Right renal cortex interstitium (tissue), 3 donors: ENCODE measurements at places on chromosomes 3 and 15. TPM values are rescaled to one million over a fixed set of nuclear protein-coding genes. Genes with fewer than 3 reads are reported as not detected.

GRCh38 chr15:43169888-43170287 is 15.3 kb upstream of the CCNDBP1 start:
- DNase-seq, result no peak

DNA sequence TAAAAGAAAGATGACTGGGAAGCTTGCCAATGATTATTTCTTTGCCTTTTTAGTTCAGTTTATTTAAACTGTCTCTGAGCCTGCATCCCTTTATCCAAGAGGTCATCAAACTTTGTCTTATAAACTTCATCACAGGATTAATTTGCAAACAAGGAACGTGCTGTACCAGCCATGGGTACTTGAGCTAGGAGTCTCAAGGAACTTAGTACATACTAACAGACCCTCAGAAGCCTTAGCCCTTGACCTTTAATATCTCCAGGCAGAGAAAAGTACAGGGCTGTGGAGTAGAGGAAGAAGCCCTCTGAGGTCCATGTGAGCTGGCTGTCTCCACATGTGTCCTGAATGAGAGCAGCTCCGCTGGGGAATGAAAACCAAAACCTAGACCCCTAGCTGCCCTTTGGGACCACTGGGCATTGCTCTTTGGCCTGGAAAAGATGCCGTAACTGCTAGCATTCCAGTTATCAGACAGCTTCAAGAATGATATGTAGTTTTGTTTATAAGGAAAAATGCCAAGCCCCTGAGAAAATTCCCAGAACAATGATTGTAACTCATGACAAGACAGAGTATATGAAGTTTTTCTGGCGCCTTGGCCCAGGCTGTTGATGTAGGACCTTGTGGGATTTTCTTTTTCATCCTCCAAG is 92.1 kb downstream of the ASB7 start:
- DNase-seq, result no peak

DNA sequence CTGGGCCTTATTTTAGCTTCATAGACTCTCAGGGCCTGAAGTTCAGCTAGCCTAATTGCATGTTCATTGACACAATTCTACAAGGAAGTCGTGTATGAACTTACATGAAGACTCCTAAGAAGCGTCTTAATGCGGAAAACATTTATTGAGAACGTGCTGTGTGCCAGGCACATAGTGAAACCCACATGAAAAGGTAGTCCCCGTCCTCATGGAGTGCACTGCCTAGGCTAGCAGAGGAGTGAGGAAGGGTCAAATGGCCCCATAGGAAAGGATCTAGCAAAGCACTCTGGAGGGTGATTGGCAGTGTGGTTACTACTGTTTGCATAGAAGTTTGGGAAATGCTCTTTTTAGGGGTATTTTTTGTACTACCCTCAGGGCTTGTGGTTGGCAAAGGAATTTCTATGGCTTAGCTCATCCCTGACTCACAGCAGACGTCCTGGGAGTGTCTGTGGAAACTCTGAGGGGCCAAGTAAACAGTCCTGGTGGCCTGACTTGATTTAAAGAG is 854 bp upstream of the NPTN start:
- DNase-seq, result no peak

DNA sequence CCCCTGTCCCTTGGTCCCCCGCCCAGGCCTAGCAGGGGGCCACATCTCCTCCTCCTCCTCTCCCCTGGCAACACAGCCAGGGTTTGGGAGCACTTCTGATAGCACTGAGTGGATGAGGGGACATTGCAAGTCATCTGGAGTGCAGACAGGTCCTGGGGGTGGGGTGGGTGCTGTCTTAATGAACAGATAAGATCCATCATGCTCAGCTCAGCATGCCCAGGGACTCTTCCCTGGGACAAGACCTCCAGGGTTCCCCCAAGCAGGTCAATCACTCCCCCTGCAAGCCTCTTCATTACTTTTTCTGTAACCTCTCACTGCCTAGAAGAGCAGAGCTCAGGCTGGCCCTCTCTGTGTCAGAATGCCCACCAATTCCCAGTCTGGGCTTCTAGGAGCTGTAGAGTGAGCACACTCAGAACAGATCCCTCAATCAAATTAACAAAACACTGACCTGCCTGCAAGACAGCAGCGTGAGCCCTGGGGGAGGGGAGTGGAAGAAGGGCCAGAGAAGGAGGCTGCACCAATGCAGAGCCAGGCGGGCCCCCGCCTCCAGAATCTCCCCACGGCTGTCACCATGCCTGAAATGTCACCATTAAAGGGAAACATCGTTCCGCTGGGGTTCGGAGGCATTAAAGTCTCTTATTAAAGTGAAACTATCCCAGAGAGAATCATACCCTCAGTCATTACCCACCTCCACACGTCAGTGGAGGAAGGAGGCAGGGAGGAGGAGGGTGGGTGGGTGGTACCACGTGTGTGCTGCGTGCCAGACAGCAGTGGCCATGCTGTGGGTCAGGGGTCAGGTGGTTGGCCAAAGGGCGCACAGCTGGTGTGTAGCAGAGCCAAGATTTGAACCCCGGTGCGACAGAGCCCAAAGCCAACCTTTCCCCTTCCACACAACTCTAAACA is 114.7 kb upstream of the LINGO1 start:
- no peak for DNase-seq

Gene SCAMP5
- polyA plus RNA-seq, result 21.6 TPM

DNA sequence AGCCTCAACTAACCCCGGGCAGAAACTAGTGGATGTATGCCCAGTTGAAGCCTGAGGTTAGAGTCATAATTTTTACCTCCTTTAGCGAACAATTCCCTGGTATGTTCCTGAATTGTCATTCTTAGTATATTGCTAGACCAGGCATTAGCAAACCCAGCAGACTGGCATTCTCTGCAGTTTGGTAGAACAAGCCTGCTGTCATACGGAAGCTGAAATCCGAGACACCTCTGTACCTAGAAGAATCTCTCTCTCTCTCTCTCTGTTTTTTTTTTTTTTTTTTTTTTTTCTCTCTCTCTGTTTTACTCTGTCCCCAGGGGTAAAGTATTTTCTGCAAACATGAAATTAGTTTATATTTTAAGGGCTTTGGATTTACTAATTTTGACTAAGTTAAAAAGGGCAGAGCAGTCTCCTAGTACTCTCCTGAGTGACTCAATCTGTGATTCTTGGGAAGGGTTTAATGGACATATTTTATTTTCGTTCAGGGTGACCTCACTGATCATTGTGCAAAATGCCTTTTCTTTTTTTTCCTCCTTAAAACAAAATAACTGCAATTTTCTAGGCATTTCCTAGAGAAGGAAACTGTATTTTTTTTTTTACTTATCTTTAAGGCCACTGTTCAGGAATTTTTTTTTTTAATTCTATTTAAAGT is 133.6 kb upstream of the ICE2 start:
- DNase-seq, result no peak

Gene RNF168
- polyA plus RNA-seq, result 16.0 TPM

Gene WDR93
- polyA plus RNA-seq, result 3.0 TPM

GRCh38 chr3:53702776-53703530 is 143.3 kb downstream of the CHDH start:
- no peak for DNase-seq

GRCh38 chr3:102258666-102259227 is 176.1 kb upstream of the ZPLD1 start:
- DNase-seq, result no peak

DNA sequence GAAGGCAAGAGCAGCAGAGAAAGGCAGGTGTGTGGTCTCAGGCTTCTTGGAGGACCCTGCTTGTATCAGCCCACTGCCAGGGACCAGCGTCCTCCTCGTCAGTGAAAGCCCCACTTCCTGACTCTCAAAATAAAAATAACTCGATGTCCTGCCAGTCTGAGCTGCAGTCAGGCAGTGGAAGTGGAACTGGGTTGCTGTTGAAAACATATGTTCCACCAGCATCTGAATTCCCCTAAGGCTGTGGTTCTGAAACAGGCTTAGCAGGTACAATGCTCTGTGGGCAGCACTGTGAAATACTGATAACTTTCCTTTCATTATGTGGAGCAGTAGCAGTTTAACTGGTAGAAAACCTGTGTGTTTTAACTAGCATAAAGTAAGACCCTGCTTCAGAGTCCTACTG is 121.6 kb upstream of the EIF1B start:
- DNase-seq, result no peak

DNA sequence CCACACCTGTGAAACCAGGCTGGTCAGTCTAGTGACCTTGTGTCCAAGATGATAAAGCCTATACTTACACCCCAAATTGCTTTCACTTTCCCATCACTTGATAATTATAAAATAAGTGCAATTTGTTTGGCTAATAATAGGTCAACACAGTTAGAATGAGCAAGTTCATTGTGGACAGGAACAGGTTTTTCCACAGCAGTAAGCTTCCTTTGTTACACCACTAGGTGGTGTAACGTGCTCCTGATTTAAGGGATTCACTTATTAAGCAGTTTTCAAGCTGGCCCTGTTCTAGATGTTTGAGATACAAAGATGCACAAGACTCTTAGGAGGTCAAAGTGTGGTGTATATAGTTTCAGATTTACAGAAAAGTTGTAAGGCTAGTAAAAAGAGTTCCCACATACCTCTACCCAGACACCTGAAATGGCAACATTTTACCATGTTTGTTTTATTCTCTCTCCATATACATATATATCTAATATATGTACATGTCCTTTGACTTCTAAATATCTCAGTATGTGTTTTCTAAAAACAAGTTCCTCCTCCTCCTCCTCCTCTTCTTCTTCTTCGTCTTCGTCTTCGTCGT is 6.8 kb upstream of the MFSD1 start:
- no peak for DNase-seq

- DNase-seq, result no peak
These were observed 209.5 kb upstream of the SUCLG2 start for GRCh38 chr3:67863869-67864268.

GRCh38 chr3:31064021-31064420 is 169.6 kb upstream of the GADL1 start:
- no peak for DNase-seq

- no peak for DNase-seq
These were observed 58.6 kb upstream of the TPM1 start for GRCh38 chr15:62983956-62984355.

GRCh38 chr3:104887069-104887468 is 479.6 kb upstream of the ALCAM start:
- DNase-seq, result no peak

DNA sequence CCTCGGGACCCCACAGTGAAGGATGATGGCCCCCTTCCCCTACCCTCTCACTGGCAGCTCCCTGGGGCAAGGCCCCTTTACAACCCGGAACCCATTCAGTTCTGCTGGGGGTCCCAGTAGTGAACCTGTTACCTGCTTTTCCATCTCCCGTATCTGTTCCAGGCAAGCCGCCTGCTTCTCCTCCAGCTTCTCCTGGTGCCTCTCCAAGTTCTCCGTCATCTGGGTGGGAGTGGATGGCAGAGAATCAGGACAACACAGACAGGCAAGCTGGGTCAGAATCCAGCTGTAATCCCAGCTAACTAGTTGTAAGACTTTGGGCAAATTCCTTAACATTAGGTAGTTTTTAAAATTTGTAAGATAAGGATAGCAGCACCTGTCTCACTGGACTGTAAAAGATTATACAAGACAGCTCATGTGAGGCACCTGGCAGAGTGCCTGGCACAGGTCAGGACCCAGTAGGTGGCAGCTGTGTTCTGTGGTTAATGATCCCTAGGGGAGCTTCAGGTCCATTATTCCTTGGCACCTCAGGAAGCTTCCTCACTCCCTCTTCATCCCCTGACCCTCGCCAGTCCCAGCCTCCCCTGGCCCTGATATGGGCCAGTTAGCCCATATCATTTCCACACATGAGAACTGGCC is 6.4 kb upstream of the ANKRD63 start:
- no peak for DNase-seq
